ENCODE measurements at places on chromosomes 3 and 15.

DNA sequence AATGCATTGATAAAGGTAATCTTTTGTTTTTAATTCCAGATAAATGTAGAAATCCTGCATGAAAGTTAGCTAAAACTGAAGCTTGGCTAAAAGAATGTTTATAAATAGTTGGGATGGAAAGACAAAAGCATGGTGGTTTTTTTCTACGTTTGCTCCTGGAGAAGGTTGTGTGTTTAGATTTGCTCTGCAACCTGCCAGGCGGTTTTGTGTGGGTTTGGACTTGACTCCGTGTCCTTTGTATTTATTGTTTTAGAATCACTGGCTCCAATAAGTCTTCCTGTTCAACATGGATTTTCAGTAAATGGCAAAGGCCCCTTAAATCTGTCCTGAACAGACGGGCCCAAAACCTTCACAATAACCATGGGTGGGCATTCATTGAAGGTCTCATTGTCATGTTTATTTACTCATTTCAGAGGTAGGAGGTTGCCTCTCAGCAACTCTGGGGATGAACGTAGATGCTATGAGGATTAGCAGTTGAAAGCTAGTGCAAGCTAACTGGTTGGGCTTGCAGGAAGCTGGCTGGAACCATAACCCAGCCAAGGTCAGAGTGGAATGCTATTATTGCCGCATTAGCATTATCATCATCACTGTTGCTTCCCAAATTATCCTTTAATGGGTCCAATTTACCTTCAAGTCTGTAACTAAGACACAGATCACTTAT lies 60.6 kb upstream of the ADAMTS9 start:
- peak; percentile 57 for DNase-seq

DNA sequence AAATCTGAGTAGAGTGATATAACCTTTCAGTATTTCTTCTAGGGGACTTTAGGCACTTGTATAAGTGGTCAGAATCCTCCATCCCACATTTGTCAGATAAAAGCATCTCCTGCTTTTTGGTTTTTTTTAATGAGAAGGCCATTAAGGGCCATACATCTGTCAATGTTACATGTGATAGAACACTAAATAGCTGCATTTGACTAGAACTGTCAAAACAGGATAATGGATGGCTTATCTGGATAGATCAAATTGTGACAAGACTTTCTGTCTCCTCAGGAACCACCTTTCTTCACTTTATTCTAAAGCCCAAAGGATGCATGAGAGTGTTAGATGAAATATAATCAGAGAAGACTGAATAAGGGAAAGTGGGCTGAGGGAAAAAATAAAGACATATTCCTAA lies 533.4 kb upstream of the TGFBR2 start:
- no peak for DNase-seq

DNA sequence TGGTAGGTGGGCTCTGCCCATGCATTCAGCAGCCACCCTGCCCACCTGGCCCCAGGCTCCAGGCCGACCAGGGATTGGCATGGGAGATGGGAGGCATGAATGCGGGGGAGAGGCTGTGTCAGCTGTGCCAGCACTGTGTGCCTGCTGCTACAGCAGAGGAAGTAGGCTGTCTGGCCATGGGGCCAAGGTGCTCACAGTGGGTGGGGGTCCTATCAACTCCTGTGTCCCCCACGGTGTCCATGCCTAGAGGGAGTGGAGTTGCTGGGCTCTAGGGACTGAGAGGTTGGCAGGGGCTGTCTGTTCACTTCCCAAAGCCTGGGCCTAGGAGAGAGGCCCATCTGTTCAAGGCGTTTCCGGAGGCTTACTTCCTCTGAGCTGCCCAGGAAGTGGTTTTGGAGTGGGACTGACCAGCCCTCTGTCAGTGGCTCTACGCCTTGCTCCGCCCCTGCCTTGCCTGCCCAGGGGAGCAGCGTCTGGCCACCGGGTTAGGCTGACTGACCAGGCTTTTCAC lies 5.8 kb downstream of the PRKCD start:
- no peak for DNase-seq

DNA sequence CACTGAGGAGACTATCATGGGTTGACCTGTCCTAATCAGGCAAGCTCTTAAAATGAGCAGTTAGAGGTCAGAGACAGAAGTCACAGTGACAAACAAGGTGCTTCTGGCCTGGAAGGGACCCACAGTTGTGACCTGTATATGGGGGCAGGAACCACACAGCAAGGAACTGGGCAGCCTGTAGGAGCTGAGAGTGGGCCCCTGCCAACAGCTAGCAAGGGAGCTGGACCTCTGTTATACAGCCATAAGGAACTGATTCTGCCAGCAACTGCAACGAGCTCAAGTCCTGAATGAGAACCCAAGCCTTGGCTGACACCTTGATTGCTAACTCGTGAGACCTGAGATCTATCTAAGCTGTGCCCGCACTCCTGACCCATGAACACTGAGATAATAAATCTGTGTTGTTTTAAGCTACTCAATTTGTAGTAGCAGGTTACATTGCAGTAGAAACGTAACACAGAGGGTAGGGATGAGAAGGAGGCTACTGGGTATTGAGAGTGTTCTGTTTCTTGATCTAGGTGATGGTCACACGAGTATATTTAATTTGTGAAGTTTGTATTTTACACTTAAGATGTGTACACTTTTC lies 44.5 kb upstream of the MAGI1 start:
- no peak for DNase-seq

DNA sequence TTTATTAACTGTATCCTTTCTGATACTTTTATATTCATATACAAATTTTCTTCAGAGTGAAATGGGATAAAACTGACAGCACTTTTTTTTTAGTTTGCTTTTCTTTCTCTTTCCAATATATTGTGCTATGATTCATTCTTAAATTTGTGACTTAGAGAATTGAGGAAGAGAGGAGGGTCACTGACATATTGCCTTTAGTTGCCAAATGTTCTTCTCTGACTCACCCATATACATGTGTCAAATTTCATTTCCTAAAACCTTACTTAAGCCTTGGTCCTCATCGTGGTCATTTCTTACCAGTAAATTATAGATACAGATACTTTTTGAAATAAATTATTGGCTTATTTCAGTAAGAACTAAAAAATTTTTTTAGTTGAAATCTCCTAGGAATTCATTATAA lies 53.9 kb downstream of the CLASP2 start:
- DNase-seq: no peak

DNA sequence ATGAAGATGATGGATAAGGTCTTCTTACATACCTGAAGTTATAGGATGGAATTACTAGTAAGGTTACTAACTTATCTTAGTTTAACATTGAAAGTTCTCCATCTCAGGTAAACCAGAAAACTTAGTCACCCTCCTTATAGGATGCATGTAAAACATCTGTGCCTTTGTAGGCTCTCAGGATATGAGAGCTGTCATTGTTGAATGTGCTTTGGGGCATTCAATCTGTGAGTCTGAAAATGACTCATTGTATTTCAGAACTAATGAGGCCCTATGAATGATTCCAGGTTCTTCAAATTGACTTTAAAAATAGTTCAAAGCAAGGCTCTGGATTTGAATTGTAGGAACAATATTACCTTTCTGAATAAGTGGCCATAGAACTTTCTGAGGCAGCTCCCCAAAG lies 237.7 kb upstream of the AZI2 start:
- no peak for DNase-seq

DNA sequence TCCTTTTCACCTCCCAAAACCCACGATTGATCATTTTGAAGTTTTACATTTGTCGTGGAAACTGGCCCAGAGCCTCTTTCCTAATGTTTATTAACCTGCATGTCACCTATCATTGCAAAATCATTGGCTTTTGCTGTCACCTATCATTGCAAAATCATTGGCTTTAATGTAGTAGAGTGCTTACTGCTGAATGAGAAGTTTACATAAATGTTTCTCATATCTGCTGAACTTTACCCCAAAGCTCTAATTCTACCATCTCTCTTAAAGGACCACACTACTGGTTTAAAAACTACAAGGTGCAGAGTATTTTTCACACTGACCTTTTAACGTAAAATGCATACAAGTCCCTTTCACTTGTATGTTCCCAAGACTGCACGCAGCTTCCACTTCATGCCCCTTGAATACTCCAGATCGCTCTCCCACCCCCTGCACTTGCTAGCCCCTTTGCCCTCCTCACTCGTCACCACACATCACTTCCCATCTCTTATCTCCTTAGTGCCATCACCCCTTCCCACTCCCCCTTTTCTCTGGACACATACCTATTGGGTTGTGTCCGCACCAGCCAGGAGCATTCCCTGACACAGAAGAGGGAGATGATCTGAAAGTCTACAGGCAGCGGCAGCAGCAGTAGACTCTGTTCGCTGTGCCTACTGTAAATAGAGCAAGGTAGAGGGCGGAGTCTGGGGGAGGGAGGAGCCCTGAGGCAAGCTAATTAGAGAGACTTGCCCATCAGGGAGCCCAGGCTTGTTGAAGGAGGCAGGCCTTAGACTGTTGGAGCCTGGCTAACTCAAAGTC lies 30.2 kb upstream of the ATOSA start:
- DNase-seq: peak; percentile 93

DNA sequence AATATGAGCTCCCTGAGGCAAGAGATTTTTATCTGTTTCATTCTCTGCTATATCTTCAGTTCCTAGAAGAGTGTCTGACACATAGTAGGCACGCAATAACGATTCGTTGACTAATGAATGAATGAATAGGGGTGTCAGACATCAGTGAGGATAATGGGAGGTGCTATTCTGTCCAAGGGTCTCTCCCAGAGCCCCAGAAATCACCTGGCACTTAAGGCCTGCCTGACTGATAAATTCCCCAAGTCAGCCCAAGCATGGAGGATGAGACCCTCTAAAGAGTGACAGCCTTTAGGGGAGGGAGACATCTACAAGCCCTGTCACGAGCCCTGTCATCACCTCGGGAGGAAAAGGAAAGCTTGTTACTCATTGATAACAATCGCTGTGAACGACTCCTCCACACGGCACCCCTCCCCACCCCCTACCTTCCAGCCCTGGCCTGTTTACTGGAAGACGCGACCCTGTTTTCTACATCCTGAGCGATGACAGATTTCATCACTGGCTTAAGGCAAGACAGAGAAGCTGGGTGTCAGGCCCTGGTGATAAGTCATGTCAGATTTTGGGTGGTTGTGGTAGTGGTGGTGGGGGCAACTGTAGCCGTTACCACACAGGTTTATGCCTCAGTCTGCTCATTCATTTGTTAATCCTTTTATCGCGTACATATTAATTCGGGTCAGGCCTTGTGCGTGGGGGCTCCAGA lies 23.1 kb downstream of the BHLHE40 start:
- DNase-seq: peak; percentile 83

GRCh38 chr3:5579946-5580345 lies 392.4 kb downstream of the EDEM1 start:
- DNase-seq: no peak

DNA sequence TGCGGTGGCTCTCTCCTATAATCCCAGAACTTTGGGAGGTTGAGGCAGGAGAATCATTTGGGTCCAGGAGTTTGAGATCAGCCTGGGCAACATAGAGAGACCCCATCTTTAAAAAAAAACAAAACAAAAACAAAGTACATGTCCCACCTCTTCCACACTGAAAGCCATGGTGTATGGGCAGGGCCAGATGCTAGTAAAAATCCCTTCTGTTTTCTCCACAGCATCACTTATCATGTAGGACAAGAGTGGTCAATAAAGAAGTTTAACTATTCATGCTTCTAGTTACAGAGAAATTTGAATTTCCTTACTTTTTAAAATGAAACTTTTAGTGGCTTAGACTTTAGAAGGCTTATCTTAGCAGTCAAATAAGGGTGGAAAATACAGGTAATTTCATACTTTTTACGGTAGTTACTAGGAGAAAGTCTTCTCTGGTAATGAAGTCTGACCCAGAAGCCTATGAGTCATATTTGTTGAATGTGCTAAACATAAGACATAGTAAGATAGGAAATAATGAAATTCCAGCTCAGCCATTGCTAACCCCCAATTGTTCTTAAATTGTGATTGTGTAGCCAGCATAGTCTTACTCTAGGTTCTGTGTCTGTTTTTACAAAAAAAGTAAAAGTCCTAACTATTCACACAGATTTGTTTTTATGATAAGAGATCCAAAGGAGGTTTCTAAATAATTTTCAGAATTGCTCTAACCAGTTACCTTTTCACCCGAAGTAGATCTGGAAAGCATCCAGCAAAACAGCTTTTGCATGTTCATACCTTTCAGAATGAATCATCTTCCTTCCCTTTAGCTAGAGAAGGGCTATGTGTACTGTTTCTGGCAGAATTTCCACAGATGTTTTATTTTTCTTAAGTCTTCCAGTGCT lies 16.4 kb upstream of the ZNF609 start:
- DNase-seq: no peak

DNA sequence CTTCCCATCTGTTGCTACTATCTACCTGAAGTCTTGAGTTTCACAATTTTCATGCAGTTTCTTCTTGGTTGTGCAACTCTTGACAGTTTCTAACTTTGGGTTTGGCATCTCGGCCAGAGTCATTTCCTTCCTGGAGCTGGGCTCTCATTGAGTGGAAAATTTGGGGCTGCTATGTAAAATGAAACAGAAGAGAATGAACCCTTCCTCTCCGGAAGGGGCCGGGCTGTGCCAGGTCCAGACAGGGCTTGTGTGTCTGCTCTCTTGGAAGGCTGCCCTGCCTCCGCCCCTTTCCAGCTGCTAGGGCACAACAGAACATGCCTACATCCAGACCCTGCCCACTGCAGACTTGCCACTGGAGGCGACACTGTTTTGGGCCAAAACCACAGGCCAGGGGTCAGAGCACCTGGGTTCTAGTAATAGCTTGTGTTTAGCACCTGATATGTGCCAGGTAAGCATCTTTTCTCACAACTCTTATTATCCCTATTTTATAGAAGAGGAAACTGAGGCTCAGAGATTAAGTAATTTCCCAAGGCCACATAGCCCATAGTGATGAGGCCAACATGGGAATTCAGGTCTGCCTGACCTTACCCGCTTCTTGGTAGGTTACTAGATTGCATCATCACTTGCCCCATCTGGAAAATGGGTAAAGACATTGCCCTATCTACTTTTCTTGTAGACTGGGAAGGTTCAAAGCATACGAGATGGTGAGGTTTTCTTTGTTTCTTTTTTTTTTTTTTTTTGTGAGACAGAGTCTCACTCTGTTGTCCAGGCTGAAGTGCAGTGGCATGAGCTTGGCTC lies 25.0 kb downstream of the IRAK2 start:
- no peak for DNase-seq

DNA sequence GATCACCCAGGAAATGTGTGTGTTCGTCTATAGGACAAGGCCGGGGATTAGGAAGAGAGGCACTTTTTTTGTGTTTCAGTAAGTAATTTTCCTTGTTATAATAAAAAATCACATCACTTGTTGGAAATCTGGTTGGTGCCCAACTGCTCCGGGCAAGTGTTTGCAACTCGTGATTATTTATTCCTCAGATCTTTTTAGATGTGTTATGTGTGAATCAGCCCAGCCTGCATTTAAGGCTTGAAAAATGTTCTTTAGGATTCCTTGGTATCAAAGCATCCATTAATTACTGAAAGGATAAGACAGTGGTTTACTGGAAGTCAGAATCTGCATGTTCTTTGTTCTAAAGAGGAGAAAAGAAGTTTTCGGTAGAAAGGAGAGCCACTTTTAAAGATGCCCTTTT lies 345.6 kb downstream of the FEZF2 start:
- DNase-seq: no peak

- DNase-seq: no peak
These were observed 128.6 kb downstream of the DCLK3 start for GRCh38 chr3:36635731-36636130.

- DNase-seq: no peak
These were observed 48.5 kb downstream of the RGMA start for GRCh38 chr15:93040288-93041158.

All from ELF-1 (cell line).